Purkinje cell (primary cell): ENCODE measurements at places on chromosomes 6 and 20. TPM values are rescaled to one million over a fixed set of nuclear protein-coding genes. Genes with fewer than 3 reads are reported as not detected.

The CALHM5 gene
- polyA plus RNA-seq: not detected in 2 replicates

The ZNF831 gene
- polyA plus RNA-seq: 0.67 TPM in 1 of 2 replicates, not detected in the other

The KIF6 gene
- 0.30 and 3.4 TPM in 2 replicates for polyA plus RNA-seq

The NKX2-2 gene
- 0.69 and 2.0 TPM in 2 replicates for polyA plus RNA-seq

The ADAM33 gene
- polyA plus RNA-seq: 1.1 TPM in 1 of 2 replicates, not detected in the other

The SIRPB1 gene
- polyA plus RNA-seq: 5.8 and 17.3 TPM in 2 replicates

The PRL gene
- polyA plus RNA-seq: not detected in 2 replicates

The SLC24A3 gene
- polyA plus RNA-seq: 1.2 and 1.5 TPM in 2 replicates
